ENCODE measurements at places on chromosomes 13 and 19. TPM values are rescaled to one million over a fixed set of nuclear protein-coding genes. Genes with fewer than 3 reads are reported as not detected.

GRCh38 chr19:34733266-34733745, 737 bp upstream of the ZNF181 start:
- DNase-seq = peak; percentile 40

- DNase-seq = no peak
Observed at GRCh38 chr19:14889994-14890642, 4.2 kb upstream of the OR7A17 start.

GRCh38 chr13:40318366-40318765, 348.1 kb downstream of the FOXO1 start:
- peak; percentile 50 for DNase-seq

DNA sequence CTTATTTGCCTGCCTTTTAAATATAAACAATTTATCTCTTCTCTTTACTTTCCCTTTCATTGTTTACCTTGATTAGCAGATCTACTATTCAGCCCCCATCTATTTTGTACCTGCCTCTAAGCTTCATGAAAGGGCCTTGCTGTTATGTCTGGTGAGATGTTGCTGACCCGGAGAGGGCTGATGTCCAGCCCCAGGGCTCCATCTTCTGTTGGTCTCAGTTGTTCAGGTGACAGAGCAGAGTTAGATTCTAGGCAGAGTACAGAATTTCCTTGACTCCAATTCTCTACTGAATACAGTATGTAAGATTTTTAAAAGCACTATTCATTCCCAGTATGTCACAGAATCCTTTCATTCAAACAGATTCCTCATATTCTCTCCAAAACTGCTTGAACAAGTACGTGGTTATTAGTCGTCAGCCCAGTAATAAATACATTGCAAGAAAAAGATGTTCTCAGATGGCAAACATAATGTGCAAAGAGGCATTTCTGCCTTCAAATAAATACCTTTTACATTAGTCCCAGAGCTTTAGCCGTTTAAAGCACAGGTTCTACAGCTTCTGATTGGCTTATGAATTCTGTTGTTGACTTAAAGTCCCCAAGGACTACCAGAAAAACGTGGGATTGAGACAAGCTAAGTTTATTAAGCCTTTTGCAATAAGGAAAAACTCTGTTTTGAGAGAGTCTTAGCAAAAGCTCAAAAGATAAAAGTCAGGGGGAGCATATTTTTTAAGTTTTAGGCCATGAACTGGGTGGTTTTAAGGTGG, 159.1 kb downstream of the GPC5 start:
- no peak for DNase-seq

KBTBD7 gene
- total RNA-seq = 5.2 TPM
